ENCODE measurements at places on chromosomes 1 and 21. TPM values are rescaled to one million over a fixed set of nuclear protein-coding genes. Genes with fewer than 3 reads are reported as not detected.

- no peak for DNase-seq
Observed at GRCh38 chr1:180494370-180494769, 8.0 kb downstream of the ACBD6 start.

GRCh38 chr1:25031601-25031965 is 101.5 kb upstream of the RUNX3 start:
- DNase-seq = no peak

Gene AADACL4
- not detected for total RNA-seq

GRCh38 chr1:224897529-224898327 is 31.7 kb upstream of the DNAH14 start:
- no peak for DNase-seq

Gene CCDC24
- 1.0 TPM for total RNA-seq

Gene AQP10
- 0.27 TPM for total RNA-seq

DNA sequence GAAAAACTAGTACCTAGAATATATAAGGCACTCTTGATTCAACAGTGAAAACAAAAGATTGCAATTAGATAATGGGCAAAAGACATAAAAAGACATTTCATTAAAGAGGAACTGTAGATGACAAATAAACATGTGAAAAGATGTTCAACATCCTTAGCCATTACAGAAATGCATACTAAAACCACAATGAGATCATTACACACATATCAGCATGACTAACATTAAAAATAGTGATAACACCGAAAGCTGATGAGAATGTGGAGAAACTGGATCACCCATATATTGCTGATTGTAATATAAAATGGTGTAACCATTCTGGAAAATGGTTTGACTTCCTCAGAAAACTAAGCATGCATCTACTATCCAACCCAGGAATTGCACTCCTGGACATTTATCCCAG is 340.3 kb downstream of the SEC16B start:
- DNase-seq = no peak

GRCh38 chr1:6864166-6864565 is 78.9 kb downstream of the CAMTA1 start:
- no peak for DNase-seq

DNA sequence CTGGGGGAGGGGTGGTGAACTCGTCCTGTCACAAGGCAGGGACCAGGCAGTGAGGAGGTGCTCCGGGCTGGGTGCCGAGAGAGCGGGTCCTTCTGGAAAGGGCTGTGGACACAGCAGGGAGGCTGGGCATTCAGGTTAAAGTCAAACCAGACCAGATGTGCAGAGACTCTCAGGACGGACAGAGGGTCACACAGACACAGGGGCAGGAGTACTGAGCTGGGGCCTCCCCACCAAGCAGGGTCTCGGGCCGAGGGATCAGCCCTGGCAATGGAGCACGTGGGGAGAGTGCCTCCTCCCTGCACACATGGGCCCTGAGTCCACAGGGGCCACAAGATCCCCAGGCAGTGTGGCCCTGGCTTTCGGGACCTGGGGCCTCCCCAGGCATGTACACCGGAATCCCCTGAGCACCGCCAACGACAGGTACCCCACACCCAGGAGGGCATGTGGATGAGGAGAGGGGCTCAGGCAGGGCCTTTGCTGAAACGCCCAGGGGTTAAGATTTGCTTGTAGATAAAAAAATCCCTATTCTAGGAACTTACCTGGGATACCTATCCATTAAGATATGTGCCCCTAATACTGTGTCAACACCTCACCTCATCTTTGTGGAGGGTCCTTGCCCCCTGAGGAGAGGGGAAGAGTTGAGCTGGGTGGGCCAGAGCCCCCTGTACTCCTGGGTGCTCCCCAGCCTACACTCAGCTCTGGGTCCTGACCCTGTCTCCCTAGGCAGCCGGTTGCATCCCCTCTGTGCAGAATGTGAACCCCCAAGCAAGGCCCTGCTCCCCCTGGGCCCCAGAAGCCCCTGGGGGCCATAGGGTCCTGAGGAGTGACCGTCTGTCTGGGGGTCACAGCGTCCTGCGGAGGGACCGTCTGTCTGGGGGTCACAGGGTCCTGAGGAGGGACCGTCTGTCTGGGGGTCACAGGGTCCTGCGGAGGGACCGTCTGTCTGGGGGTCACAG is 46.9 kb upstream of the ADARB1 start:
- DNase-seq = no peak

- peak; percentile 31 for DNase-seq
Observed at GRCh38 chr1:1406101-1406820, 832 bp downstream of the MRPL20 start.

GRCh38 chr1:246032984-246033383 is 474.1 kb downstream of the SMYD3 start:
- no peak for DNase-seq

Gene OVAAL
- total RNA-seq = 1.5 TPM

DNA sequence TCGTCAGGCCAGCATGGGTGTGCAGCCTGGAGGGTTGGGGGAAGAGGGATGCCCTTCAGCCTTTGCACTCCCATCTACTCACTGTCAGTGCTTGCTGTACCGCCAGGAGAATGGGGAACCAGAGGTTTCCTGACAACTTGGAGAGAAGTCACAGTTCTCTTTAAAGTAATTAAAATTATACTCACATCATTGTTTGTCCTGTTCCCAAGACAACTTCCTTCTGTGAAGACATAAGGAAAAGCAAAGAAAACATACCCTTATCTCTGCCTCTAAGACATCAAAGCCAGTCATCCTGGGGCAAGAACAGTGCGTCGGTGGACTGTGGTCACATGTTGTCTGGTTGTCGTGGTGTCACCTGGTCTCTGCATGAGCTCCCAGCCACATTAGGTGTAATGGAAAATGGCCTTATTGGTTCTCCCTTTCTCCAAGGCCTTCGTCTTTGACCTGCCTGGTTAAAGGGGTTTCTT is 17.6 kb downstream of the TRAF5 start:
- DNase-seq = no peak

GRCh38 chr1:36300526-36300925 is 5.6 kb upstream of the SH3D21 start:
- no peak for DNase-seq

GRCh38 chr1:106223213-106223612 is 833.3 kb upstream of the PRMT6 start:
- DNase-seq = no peak

DNA sequence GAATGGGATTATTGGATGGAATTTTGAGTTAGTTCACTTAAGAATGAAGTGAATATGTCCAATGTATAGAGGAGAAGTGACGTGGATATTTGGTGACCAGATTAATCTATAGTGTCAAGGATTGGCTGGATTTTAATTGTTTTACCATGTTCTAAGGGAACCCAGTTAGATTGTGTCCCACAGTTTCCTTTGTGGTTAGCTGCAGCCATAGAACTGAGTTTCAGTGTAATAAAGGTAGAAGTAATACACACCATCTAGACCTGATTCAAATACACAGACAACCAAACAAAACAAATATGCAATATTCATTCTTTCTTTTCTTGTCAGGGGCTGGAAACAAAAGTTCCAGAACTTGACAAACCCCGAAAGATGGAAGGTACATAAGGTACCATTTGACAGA is 88.0 kb upstream of the RGS18 start:
- DNase-seq = no peak

GRCh38 chr1:159068886-159069285 is 7.7 kb downstream of the AIM2 start:
- no peak for DNase-seq

Gene BARHL2
- not detected for total RNA-seq

Gene CR2
- not detected for total RNA-seq

- no peak for DNase-seq
Observed at GRCh38 chr1:88891951-88892340, 579 bp upstream of the GTF2B start.

DNA sequence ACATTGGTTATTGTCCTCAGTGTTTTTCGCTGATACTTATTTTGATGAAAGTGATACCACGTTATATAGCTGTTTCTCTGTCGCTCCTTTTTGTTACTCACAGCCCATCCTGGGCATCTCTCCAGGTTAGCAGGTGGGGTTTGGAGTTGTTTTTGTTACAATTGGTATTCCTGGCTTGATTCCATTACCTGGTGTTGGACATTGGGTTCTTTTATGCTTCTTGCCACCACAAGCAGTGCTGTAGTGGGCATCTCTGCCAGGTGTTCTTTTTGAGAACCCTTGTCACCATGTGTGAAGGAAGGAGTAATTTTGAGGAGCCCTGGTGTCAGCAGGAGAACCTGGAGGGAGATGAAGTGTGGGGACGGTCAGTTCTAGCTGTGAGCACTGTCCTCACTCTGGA is 47.5 kb upstream of the PWP2 start:
- no peak for DNase-seq

GRCh38 chr1:46687093-46687659 is 15.5 kb downstream of the TEX38 start:
- DNase-seq = peak; percentile 75

Gene MXRA8
- 16.8 TPM for total RNA-seq

GRCh38 chr1:10899490-10900250 is 103.2 kb upstream of the CASZ1 start:
- no peak for DNase-seq

Gene SH2D2A
- total RNA-seq = 1.0 TPM

GRCh38 chr1:188499690-188500089 is 1670.9 kb downstream of the PLA2G4A start:
- DNase-seq = no peak

GRCh38 chr1:64856553-64856952 is 109.8 kb downstream of the JAK1 start:
- peak; percentile 53 for DNase-seq

Gene SYNC
- total RNA-seq = 12.2 TPM

Gene CLCNKB
- 2.1 TPM for total RNA-seq

- no peak for DNase-seq
Observed at GRCh38 chr1:154170547-154171222, 15.8 kb upstream of the NUP210L start.

Measured in left ventricle myocardium superior (tissue), 1 donor.